ENCODE measurements at places on chromosomes 5 and 9. TPM values are rescaled to one million over a fixed set of nuclear protein-coding genes. Genes with fewer than 3 reads are reported as not detected.

AGXT2 gene
- not detected for total RNA-seq

DNA sequence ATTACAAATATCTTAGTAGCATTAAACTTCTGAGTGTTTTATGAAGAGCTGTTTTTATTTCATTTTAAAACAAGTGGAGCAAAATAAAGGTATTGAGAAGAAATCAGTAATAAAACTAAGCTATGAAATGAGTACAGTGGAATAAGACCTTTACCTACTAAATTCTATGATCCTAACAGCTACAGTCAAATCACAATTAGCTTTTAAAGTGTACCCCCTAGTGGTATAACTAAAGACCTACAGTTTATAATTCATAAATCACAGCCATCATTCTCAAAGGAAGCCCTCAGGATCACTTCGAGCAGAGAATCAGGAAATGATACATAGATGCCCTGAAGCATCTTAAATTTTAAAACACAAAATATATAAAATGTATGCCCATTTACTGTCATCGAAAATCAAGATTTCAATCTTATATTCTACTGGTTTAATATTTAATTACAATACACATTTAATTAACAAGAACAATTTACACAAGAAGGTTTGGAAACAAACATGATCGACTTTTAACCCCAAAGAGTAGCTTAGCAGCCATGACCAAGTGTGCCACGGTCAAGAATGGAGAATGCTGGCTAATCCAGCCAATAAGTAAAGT is 12.3 kb downstream of the CCNH start:
- no peaks in the 10 kb centered on the region for H3K36me3 ChIP-seq
- DNase-seq, result no peak
- no peak overlapping the region for H3K27ac ChIP-seq
- no peaks in the 10 kb centered on the region for H3K4me1 ChIP-seq
- H3K4me3 ChIP-seq, result no peak overlapping the region

DNA sequence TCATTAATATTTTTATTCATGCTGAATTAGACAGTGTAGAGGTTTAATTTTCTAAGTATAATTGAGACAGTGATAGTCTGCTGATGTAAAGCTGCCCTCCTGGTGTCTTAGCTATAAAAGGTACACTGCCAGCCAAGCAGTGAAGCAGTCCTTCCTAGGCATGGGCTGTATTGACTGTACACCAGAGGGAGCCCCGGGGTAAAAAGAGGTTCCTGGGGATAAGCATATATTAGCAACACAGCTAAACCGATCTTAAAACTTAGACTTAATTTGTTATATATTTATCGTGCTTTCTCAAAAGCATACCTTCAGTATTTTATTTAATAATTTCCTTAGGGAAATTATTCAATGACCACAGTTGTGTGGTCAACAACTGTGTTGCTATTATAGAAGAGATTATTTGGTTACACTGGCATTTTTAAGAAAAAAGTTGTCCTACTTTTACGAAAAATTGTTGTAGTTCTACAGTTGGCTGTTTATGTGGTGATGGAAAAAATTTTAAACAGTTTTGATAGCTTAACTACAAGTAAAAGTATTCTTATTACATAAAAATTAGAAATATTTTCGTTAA is 68.8 kb downstream of the ELL2 start:
- no peak overlapping the region for H3K4me3 ChIP-seq
- peak; percentile 44 for DNase-seq
- H3K36me3 ChIP-seq, result peaks cover 39% of the 10 kb centered on the region
- no peaks in the 10 kb centered on the region for H3K27me3 ChIP-seq
- H3K27ac ChIP-seq, result no peak overlapping the region

GRCh38 chr5:112083623-112084022 is 326.6 kb upstream of the NREP start:
- H3K4me3 ChIP-seq, result no peak overlapping the region
- H3K27ac ChIP-seq, result no peak overlapping the region
- no peak for DNase-seq
- H3K36me3 ChIP-seq, result no peaks in the 10 kb centered on the region

DNA sequence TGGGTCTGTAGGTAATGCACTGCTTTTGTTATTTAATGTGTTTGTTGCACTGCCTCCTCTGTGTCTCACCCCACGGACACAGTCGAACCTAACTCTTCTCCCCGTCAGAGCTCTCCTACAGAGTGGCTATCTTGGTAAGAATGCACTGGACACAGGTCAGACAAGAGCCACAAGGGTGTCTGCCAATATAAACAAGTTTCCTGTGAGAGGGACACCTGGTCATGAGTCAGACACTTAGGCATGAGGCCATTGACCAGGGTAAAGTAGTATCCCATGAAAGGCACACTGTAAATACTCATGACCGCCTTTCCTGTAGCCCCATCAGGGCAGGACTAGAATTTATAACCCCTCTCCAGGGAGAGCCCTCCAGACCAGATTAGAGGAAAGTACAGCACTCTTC is 115.5 kb downstream of the SLC12A2 start:
- peaks cover 9% of the 10 kb centered on the region for H3K4me1 ChIP-seq
- H3K27me3 ChIP-seq, result no peaks in the 10 kb centered on the region
- DNase-seq, result no peak
- H3K36me3 ChIP-seq, result no peaks in the 10 kb centered on the region

DNA sequence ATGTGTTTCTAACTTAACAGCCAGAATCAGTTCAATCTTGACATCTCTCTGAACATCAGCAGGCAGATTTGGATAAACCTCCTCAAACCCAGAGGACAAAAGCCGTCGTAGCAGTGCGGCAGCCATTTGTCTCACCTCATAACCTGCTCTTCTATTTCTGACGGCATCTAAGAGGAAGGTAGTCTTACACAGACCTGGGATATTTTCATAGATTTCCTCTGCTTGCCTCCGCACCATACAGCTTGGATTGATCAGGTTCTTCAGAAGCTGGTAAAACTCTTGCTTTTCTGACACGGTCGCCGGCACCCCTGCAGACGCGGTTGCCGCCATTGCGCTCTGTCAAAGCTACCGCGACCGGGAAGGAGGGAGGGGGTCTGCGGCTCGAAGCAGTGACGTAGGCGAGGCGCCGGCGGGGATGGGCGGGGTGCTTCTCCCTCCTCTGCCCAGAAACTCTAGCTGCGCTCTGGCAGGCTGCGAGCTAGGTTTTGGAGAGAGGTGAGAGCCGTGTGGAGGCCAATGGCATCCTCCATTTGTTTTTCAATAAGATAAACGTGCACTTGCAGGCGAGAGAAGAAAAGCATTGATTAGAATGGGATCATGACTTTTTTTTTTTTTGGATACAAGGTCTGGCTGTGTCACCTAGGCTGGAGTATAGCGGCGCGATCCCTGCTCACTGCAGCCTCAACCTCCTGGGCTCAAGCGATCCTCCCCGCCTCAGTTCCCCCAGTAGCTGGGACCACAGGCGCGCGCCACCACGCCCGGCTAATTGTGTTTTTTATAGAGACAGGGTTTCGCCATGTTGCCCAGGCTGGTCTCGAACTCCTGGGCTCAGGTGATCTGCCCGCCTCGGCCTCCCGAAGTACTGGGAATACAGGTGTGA is at the start of gene RANBP6:
Gene RANBP6, minus strand, starts transcription at position 347 of the 880 bp plus-strand sequence. Its CDS starts 17 bp downstream, at position 330.
- no peaks in the 10 kb centered on the region for H3K27me3 ChIP-seq
- peaks cover 7% of the 10 kb centered on the region for H3K4me1 ChIP-seq
- H3K27ac ChIP-seq, result peak within 1 kb of the TSS; percentile 81
- DNase-seq, result peak; percentile 94
- peak within 1 kb of the TSS; percentile 75 for H3K4me3 ChIP-seq

GRCh38 chr5:54727874-54728587 is 210.5 kb downstream of the SNX18 start:
- no peaks in the 10 kb centered on the region for H3K4me1 ChIP-seq
- H3K36me3 ChIP-seq, result no peaks in the 10 kb centered on the region
- H3K27me3 ChIP-seq, result no peaks in the 10 kb centered on the region
- DNase-seq, result no peak
- H3K4me3 ChIP-seq, result no peak overlapping the region
- H3K27ac ChIP-seq, result no peak overlapping the region

DNA sequence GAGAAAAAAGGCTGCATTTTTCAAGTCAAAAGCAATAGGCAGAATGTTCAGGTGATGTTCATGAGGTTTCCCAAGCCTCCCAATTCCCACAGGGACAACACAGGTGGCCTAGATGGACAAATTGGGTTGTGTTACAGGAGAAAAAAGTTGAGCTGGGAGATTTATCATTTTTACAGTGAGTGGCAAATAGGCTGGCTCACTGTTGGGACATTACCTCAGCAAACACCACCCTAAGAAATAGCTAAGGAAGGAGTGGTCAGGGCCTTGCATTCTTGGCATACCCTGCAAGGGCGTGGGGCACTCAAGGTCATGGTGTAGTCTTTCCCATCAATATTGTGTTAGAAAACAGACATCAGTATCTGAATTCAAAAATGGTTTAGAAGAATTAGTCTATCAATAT is 23.3 kb upstream of the CPLANE1 start:
- DNase-seq, result peak; percentile 30
- no peak overlapping the region for H3K4me3 ChIP-seq
- no peaks in the 10 kb centered on the region for H3K36me3 ChIP-seq
- H3K4me1 ChIP-seq, result no peaks in the 10 kb centered on the region

DNA sequence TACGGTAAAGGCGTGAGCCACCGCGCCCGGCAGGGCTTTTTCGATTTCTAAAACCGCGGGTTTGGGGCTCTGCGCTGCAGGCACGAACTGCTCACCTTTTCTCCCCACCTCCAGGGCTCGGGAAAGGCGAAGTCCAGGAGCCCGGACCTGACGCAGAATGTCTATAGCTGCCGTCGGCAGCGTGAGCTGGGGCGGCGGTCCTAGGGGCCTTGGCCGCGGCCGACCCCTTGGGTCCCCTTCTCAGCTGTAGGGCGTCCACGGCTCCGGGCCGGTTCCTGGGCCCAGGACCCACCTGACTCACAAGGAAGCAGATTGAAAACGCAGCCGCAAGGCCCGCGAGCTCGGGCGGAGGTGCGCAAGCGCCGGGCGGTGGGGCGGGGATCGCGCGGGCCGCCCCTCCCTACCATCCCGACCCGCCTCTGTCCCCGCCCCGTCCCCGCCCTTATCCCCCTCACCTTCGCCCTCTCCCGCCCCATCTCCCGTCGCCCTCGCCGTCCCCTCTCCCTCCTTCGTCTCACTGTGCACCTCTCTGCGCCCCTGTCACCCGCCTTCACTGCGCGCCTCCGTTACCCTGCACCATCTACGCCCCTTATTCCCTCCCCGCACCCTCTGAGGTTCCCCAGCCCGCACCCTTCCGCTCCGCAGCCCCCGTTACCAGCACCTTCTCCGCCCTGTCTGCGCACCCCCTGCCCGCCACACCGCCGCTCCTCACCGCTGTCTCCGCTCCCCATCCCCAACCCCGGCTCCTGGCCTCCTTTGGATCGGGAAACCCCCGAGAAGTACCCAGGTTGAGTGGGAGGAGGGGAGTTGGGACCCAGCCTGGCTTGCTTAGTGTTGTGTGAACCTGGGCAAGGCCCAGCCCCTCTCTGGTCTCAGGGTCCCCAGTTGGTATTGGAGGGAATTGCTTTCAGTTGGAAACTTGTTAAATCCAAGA is at the start of gene HDHD3:
Gene HDHD3, minus strand, starts transcription at position 353 of the 934 bp plus-strand sequence. CDS start 2,632 bp downstream, outside the sequence.
- H3K4me1 ChIP-seq, result peaks cover 38% of the 10 kb centered on the region
- H3K4me3 ChIP-seq, result peak within 1 kb of the TSS; percentile 56
- no peaks in the 10 kb centered on the region for H3K27me3 ChIP-seq
- no peaks in the 10 kb centered on the region for H3K36me3 ChIP-seq

DNA sequence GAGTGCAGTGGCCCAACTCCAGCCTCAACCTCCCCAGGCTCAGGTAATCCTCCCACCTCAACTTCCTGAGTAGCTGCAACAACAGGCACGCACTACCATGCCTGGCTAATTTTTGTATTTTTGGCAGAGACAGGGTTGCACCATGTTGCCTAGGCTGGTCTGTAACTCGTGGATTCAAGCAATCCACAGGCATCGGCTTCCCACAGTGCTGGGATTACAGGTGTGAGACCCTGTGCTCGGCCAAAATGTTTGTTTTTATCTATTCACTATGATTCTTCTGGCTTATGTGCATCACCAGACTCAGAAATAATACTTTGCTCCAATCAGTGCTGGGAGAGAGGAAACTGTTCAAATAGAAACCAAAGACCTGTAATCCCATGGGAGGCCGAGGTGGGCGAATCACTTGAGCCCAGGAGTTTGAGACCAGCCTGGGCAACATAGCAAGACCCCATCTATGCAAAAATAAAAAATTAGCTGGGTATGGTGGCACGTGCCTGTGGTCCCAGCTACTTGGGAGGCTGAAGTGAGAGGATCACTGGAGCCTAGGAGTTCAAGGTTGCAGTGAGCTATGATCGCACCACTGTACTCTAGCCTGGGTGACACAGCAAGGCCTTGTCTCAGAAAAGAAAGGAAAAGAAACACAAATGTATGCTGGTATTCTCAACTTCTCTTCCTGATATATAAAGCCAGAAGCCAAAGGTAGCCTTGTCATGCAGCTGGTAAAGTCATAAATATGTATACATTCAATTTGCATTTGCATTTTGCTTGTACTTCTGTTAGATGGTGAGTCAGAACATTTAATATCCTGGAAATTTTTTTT is 4.5 kb downstream of the PIP5K1B start:
- no peak for DNase-seq
- no peak overlapping the region for H3K4me3 ChIP-seq
- no peaks in the 10 kb centered on the region for H3K36me3 ChIP-seq
- H3K27ac ChIP-seq, result no peak overlapping the region
- peaks cover 3% of the 10 kb centered on the region for H3K27me3 ChIP-seq
- H3K4me1 ChIP-seq, result peaks cover 19% of the 10 kb centered on the region

DNA sequence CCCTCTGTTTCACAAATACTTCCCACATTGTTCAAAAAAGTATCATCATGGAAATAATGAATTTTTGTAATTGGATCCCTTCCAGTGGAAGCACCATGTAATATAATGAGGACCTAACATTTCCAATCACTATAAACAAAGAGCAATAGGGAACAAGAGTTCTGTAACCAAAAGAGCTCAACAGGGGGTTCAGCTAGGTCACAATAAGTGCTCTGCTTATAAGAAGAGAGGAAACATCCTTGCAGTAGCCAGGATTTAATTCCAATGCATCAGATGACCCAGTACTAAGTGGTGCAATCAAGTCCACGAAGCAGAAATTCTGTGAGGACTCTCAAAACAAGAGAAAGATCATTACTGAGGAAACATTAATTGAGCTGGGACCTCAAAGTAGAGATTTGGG is 5.9 kb downstream of the SERINC5 start:
- DNase-seq, result no peak
- peaks cover 97% of the 10 kb centered on the region for H3K4me1 ChIP-seq

- no peak overlapping the region for H3K4me3 ChIP-seq
- no peaks in the 10 kb centered on the region for H3K4me1 ChIP-seq
- no peaks in the 10 kb centered on the region for H3K36me3 ChIP-seq
- no peak overlapping the region for H3K27ac ChIP-seq
- no peak for DNase-seq
- H3K27me3 ChIP-seq, result no peaks in the 10 kb centered on the region
Measured at GRCh38 chr9:17613758-17614157, 34.9 kb downstream of the SH3GL2 start.

- no peak for DNase-seq
- no peaks in the 10 kb centered on the region for H3K36me3 ChIP-seq
- no peak overlapping the region for H3K4me3 ChIP-seq
- no peaks in the 10 kb centered on the region for H3K27me3 ChIP-seq
- H3K4me1 ChIP-seq, result no peaks in the 10 kb centered on the region
Measured at GRCh38 chr9:114954956-114955582, 24.7 kb upstream of the TNFSF8 start.
